ENCODE measurements at places on chromosomes 5 and 9.

DNA sequence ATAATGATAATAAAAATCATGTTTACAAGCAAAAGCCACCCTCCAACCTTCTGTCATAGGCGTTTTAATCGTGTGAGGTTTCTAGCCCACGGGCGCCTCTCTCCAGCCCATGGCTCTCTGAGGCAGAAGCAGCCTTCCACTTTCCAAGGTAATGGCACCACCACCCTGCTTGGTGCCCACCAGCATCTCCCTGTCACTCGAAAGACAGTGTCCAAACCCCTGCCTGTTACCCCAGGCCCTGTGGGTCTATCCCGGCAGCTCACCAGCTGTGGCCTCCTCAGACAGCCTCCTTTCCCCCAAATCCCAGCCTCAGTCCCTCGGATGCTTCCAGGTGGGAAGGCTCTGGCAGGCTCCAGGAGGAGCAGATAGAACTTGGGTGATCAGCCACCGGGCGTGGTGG lies 123.8 kb upstream of the LPCAT1 start:
- DNase-seq = no peak

- DNase-seq = no peak
Measured at GRCh38 chr5:80934751-80935150, 25.4 kb upstream of the RASGRF2 start.

- DNase-seq = no peak
Measured at GRCh38 chr5:171478946-171479775, 59.7 kb downstream of the FGF18 start.

DNA sequence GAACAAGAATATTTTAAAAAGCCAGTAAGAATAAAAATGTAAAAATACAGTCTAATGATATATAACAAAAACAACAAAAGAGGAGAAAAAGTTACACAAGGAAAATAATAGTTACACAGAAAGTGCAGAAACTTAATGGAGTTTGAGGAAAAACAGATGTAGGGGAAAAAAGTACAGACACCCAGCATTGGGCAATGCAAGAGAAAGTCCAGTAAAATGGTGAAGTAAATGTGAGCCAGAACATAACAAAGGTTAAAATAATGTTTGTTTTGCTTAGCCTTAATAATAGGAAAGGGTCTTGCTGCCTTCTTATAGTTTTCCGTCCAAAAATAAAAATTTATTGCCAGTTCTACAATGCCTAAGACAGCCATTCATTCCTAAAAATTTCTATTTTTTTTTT lies 364.2 kb downstream of the NNT start:
- DNase-seq = no peak

Measured in smooth muscle cell of the brain vasculature (primary cell).